ENCODE measurements at places on chromosomes 4 and X.

DNA sequence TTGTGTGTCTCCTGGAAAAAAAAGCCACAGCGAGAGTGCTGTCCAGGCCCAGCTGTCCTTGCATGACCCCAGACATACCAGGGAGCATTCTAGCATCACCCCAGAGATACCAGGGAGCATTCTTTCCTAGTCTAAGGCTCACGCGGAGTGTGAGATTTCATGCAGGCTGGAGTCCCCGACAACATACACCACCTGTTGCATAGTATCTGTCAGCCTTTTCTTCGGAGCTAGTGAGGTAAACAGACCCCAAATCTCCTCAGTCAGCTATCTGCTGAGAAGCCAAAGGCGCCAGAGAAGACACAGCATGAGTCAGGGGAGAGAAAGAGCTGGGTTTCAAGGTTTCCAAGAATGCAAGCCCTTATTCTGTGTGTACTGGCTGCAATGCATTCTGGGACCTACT is 23.1 kb upstream of the ZXDA start:
- DNase-seq, result no peak

DNA sequence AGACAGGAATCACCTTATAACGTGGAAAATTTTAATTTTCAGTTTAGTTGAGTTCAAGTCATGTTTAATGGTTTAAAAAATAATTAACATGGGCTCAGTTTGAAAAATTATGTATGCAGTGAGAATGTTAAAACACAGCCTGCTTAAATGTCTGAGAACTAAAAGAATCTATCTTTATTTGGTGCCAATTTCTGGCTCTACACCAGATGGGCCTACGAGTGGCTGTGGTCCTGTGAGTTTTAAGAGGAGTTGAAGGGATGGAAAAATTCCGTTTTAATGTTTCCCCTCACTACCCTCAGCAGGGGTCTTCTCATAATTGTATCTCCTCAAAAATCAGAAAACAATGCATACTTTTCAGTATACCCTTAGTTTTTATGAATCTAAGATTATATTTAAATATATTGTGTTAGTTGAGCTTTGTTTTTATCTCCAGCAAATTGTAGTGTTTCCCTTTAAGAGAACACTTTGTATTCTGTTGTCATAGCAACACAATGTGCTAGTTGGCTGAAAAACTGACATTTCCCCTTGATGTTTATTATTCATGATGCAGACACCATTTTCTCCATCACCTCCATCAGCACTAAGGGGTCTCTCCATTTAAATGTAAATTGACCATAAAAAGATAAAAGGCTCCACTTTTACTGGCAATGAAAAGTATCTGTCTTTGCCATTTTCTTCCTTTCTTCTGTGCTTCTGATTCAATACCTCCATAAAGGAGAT is 393.5 kb upstream of the GRIA3 start:
- no peak for DNase-seq

- peak; percentile 56 for DNase-seq
Observed at GRCh38 chr4:175459571-175459970, 352.5 kb downstream of the GPM6A start.

DNA sequence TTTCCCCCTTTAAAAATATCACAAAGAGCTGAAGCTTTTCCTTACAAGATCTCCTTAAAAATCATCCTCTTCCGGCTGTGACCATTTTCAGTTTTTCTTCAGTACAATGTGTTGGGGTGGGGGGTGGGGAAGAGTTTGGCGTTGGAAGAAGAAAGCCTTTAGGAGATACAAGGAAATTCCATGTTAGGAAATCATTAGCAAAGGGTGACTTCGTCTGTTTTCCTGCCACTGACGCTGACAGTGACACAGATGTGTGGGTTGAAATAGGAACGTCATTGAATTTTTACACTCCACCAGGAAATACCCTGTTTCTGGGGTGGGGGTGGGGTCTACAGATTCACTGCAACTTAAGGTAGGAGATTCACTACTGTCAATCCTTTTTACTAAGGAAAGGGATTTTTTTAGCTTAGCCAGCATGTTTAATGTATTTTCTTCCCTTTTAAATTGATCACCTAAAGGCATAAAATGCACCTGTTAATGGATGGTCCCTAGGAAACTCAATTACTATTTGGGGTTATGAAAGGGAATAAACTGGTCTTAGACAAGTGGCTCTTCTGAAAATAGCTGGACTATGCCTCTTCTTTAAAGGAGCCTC is 3.9 kb downstream of the MAMLD1 start:
- DNase-seq, result peak; percentile 78

GRCh38 chrX:5341902-5342301 is 886.8 kb downstream of the NLGN4X start:
- DNase-seq, result no peak

GRCh38 chr4:92012899-92013867 is 290.6 kb upstream of the GRID2 start:
- DNase-seq, result no peak

GRCh38 chrX:118679290-118679689 is 48.1 kb upstream of the IL13RA1 start:
- DNase-seq, result no peak

GRCh38 chrX:53682885-53683555 is 3.5 kb downstream of the HUWE1 start:
- DNase-seq, result peak; percentile 69

- DNase-seq, result no peak
Observed at GRCh38 chr4:112818594-112818965, 181.6 kb downstream of the LARP7 start.

DNA sequence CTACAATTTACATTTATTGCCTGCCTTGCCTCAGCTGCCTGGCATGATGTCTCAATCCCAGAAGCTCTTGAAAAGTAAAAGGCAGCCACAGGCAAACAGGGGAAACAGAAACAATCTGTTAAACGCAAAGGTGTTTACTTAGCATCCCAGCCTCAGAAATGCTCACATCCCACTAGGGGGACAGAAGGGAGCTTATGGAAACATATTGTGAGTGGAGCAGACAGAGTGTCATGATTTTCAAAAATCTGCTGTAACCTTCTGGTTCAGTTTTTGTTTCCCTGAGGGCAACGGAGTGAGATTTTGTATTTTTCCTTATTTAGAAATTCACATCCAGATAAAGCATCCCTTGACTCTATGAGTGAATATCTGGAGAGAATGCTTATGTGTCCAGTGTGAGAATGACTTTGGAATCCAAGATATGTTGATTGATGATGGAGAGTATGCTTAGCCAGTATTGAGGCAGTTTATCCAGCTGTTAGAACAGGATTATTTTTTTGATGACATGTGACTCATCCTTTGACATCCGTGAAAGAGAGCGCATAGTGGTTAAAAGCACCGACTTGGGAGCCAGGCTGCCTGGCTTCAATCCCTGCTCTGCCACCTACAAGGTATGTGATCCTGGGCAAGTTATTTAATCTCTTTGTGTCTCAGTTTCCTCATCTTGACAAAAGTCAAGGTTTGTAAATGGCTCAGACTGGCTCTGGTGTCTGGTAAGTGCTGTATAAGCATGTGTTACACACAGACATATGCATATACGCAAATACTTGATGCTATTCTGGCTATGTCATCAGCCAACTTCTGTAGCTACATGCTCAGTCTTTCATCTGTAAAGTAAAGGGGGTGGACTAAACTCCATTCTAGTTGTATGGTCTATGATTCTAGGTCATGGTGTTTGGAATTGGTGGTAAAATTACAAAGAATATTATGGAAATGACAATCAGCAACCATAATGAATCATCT is 381.2 kb downstream of the RAPGEF2 start:
- peak; percentile 53 for DNase-seq

GRCh38 chr4:52606726-52607125 is 52.4 kb downstream of the USP46 start:
- DNase-seq, result no peak

DNA sequence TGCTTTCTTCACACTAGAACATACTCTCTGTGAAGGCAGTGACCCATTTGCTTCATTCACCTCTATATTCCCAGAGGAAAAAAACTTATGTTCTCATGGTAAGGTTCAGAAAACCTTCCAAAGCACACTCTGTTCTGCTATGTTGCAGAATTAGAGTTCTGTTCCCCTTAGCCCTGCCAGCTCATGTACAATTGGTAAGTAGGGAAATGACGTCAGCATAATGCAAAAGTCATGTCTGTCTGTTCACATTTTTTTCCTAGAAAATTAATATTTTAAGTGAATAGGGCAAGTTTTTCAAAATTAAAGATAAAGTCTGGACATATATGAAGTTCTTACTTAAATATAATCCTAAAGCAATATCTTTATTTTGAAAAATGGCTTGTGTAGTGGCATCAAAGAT is 443.6 kb downstream of the GALNTL6 start:
- DNase-seq, result no peak

DNA sequence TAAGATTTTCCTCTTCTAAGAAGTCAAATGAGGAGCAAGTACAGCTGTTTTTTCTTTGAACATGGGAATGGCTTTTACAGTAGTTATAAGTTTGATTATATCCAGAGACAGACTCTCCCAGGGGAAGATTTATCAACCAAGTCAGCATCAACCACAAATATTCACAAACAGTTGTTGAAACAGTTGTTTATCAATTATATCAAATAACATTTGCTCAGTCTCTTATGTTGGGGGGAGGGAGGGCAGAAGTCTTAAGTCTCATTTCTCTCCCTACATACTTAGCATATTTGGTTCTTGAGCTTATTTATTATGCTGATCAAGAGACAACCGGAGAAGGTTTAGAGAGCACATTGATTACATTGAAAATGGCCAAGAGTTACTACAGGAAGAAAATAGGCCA is 110.1 kb downstream of the FBXO8 start:
- DNase-seq, result no peak

GRCh38 chr4:150751648-150752047 is 169.7 kb downstream of the MAB21L2 start:
- DNase-seq, result no peak

GRCh38 chr4:95549246-95550114 is 707 bp upstream of the UNC5C start:
- peak; percentile 39 for DNase-seq

Measured in fibroblast of skin of back (primary cell).